ENCODE measurements at places on chromosomes 7 and 10. TPM values are rescaled to one million over a fixed set of nuclear protein-coding genes. Genes with fewer than 3 reads are reported as not detected.

- DNase-seq, result no peak
Observed at GRCh38 chr10:104028823-104029520, 56.7 kb downstream of the COL17A1 start.

DNA sequence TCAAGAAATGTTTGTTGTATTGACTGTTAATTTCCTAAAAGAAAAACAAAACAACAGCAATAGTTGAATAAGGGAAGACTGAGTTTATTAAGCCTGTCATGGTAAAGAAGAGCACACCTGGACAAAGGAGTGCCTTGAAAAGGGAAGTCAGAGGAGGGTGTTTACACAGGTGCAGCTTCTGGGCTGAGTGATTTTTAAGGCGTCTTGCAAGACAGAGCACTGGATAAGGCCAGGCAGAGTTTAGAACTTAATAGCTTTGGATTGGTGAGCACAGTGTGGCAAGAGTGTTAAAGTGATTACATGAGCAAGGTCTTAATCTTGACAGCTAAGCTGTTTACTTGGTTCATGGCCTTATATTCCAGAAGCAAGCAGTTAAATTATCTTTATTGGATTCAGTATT, 423.2 kb downstream of the CNTNAP2 start:
- DNase-seq, result no peak

- no peak for DNase-seq
Observed at GRCh38 chr7:82740246-82740848, 296.8 kb upstream of the CACNA2D1 start.

GRCh38 chr10:52297747-52298146, 16.3 kb upstream of the DKK1 start:
- DNase-seq, result no peak

- DNase-seq, result no peak
Observed at GRCh38 chr10:21263263-21263803, 262.1 kb downstream of the SKIDA1 start.

FKBP9 gene
- 0.08 TPM for polyA plus RNA-seq
